Thymus (tissue), 14 donors: ENCODE measurements at places on chromosomes 16 and 17.
A peak's percentile ranks its signal among the peaks of the same experiment; 100 is the strongest.

- DNase-seq = no peak
- no peak overlapping the region for H3K27ac ChIP-seq
- H3K27me3 ChIP-seq = no peaks in the 10 kb centered on the region
Measured at GRCh38 chr17:6596941-6597340, 40.6 kb upstream of the PITPNM3 start.

- H3K27me3 ChIP-seq = no peaks in the 10 kb centered on the region
- H3K4me3 ChIP-seq = no peak overlapping the region
- DNase-seq = no peak
- H3K27ac ChIP-seq = no peak overlapping the region
- H3K36me3 ChIP-seq = no peaks in the 10 kb centered on the region
Measured at GRCh38 chr16:15795615-15796014, 61.2 kb downstream of the MYH11 start.

DNA sequence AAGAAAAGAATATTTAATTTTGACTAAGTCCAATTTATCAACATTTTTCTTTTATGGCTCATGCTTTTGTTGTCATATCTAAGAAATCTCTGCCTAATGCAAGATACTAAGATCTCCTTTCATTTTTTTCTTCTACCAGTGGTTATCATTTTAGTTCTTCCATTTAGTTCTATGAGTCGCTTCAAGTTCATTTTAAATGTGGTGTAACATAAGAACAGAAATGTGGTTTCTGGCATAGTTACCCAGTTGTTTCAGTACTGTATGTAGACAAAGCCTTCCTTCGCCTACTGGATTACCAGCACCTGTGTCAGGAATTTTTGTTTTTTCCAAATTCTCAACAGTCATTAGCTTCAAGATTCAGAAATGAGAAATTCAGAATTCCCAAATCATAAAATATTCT is 175.7 kb downstream of the PARN start:
- no peak overlapping the region for H3K4me3 ChIP-seq

DNA sequence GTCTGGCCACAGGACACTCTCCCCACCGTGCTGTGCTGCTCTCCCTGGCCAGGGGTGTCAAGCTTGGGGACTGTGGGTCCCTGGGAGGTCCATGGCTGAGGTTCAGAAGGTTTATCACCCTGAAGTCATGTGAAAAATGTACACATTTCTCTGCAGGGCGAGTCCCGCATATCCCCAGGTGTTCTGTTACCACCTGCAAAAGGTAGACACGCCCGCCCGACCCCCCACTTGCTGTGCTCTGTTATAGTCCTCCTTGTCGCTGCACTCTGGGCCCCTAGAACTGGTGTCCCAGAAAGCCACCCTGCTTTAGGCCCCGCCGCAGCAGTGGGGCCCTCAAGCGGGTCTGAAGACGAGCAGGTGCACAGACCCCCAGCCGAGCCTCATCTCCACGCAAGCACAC is 11.8 kb downstream of the JPT2 start:
- DNase-seq = no peak
- H3K4me1 ChIP-seq = no peaks in the 10 kb centered on the region
- H3K36me3 ChIP-seq = peaks cover 61% of the 10 kb centered on the region
- H3K4me3 ChIP-seq = no peak overlapping the region
- H3K27me3 ChIP-seq = no peaks in the 10 kb centered on the region
- H3K27ac ChIP-seq = peak overlapping the region; percentile 56

DNA sequence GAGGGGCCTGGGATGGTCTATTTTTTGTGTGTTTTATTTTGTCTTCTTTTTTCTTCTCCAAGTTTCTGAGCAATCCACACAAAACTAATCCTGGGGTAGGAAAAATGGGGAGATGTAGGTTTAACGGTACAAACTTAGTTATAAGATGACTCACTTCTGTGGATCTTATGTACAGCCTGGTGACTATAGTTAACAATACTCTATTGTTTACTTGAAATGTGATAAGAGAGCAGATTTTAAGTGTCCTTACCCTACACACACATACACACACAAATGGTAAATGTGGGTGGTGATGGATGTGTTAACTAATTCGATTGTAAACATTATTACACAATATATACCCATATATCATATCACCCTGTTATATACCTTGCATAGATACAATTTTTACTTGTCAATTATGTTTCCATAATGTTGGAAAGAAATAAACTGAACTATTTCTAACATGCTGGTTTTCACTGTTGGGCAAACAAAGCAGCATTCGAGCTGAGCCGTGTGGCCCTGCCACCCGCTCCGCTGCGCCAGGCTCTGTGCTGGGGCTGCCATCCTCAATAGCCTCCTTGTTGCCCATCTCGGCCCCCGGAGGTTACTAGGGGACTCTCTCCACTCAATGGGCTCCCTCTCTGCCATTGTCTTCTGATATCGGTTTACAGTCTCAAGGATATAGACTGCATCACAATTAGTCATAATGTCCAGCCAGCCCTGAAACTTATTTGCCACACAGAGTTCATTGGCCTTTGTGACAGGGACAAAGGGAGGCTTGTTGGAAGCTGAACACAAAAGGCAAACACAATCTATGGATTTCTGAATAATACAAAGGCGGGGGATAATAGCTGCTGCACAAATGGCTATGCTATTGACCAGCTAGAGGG is 380.3 kb upstream of the MAF start:
- H3K27me3 ChIP-seq = no peaks in the 10 kb centered on the region
- H3K4me3 ChIP-seq = no peak overlapping the region
- no peak overlapping the region for H3K27ac ChIP-seq
- H3K36me3 ChIP-seq = no peaks in the 10 kb centered on the region
- no peaks in the 10 kb centered on the region for H3K4me1 ChIP-seq

DNA sequence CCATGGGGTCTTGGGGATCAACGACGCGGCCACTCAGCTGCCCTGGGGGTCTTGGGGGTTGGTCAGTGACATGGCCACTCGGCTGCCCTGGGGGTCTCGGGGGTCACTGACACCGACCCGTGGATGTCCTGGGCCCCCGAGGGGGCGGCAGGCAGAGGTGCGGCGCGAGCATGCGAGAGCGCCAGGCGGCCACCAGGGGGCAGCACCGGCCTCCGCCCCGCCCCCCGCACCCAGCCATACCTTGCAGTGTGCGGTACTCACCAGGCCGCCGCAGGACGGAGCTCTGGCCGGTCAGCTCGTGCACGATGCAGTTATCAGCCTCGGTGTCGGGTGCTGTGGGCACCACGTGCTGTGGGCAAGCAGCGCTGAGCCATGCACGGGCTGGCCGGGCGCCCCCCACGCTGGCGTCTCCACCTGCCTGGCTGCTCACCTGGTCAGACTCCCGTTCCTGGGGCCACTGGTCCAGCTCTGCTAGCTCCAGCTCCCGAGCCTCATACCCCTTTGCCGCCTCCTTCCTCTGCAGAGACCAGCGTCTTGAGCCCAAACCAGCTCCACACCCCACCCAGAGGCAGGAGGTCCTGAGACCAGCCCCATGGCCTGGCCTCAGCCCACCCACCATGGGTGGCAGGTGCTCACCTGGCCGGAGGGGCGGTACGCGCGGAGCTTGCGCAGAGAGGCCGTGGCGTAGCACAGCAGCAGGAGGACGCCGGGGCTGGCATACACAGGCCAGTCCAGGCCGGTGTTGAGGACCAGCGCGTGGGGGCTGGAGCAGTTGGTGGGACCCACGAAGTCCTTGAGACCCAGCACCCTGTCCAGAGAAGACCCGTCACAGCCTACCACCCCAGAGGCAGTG is 31.2 kb downstream of the CTU2 start:
- H3K27me3 ChIP-seq = no peaks in the 10 kb centered on the region
- H3K36me3 ChIP-seq = peaks cover 26% of the 10 kb centered on the region
- peak overlapping the region; percentile 8 for H3K27ac ChIP-seq

DNA sequence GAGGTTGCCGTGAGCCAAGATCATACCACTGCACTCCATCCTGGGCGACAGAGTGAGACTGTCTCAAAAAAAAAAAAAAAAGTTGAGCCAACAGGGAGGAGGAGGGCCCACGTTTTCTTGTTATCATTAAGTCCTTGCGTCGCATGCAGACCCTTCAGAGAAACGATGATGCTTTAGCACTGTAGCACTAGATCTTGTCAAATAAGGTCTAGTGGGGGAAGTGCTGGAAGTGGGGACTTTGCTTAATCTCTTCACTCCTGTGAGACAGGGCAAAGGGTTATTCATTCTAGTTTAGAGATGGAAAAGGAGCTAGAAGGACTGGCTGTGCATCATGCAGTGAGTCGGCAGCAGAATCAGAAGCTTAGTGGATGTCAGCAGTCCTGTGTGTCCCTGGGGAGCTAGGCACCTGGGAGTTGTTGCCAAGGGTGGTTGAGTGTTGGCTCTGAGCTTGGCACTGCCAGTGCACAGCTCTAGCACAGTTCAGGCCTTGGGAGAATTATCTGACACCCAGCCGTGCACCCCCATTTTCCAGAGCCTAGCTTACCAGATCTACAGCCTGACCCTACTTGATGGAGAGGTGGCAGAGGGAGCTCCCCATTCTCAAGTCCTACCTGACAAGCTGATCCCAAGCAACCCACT is 33.4 kb upstream of the TBX2 start:
- H3K36me3 ChIP-seq = no peaks in the 10 kb centered on the region
- no peak overlapping the region for H3K4me3 ChIP-seq
- no peak for DNase-seq
- H3K4me1 ChIP-seq = no peaks in the 10 kb centered on the region
